ENCODE measurements at places on chromosomes 12 and 14.

- DNase-seq, result no peak
Observed at GRCh38 chr12:53696285-53696654, 20.4 kb upstream of the ATP5MC2 start.

- no peak for DNase-seq
Observed at GRCh38 chr14:22266683-22267082, 322.3 kb downstream of the DAD1 start.

DNA sequence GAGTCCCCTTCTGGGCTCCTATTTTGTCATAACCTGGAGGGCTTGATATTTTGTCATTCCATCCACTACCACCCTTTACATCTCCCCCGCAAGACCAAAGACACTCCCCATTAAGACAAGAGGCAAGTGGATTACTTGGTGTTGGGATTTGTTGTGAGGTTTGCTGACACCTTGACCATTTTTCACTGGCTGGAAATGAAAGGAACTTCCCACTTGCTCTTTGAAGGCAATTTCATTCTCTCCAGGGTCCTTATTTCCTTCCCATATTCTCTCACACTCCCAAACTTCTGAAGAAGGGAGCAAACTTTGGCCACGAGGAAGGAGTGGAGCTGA is 14.9 kb downstream of the AGAP2 start:
- DNase-seq, result no peak

- DNase-seq, result no peak
Observed at GRCh38 chr12:57389033-57389432, 41.8 kb downstream of the R3HDM2 start.

GRCh38 chr14:58898655-58899316 is 261.0 kb downstream of the DACT1 start:
- no peak for DNase-seq

GRCh38 chr14:55689981-55690871 is 110.2 kb downstream of the KTN1 start:
- DNase-seq, result no peak

- DNase-seq, result no peak
Observed at GRCh38 chr14:91135039-91135438, 21.2 kb downstream of the DGLUCY start.

- no peak for DNase-seq
Observed at GRCh38 chr14:59154373-59154772, 34.1 kb upstream of the DAAM1 start.

GRCh38 chr14:70268760-70269159 is 80.0 kb upstream of the SLC8A3 start:
- DNase-seq, result no peak

DNA sequence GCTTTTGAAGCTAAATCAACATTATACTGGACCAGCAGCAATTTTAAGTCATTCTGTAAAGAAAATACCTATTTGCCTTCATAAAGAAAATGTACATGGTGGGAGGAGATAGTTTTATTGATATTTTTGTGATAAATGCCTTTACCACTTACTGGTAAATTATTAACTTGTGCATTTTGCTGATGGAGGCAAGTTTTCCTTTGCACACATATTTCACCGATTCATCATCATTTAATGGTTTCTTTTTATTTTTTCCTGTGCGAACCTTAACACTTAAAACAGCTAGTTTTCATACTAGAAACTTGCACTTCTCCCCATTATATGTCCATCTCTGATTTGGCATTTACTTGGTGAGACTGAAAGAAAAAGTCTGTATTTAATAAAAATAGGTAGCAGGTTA is 239.3 kb downstream of the TRHDE start:
- DNase-seq, result no peak

DNA sequence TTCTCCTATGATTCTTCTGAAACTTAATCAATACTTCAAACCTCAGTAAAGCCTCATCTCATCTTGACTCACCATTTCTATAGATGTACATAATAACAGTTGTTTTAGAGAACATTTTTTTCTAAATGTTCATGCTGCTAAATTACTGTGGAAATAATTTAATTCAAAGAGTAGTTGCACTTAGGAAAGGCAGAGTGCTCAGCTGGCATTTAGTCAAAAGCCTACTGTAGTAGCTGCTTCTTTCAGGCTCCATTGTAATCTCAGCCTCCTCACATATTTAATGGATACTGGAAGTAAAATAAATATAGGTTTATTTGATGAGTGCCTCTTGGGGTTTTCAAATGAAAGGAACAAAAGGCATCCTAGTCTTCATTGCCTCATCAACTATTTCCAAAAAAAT is 325.0 kb downstream of the CCER1 start:
- DNase-seq, result no peak

GRCh38 chr12:12428961-12429657 is 72.2 kb downstream of the BORCS5 start:
- DNase-seq, result no peak

GRCh38 chr12:52969828-52970569 is 21.1 kb downstream of the KRT18 start:
- DNase-seq, result no peak

GRCh38 chr12:101968770-101969169 is 91.4 kb downstream of the DRAM1 start:
- no peak for DNase-seq

GRCh38 chr14:56422703-56423213 is 156.8 kb upstream of the TMEM260 start:
- DNase-seq, result no peak

- no peak for DNase-seq
Observed at GRCh38 chr14:69284170-69284569, 24.2 kb downstream of the GALNT16 start.

All from activated naive CD4-positive, alpha-beta T cell (primary cell).